Iris pigment epithelial cell (primary cell): ENCODE measurements at places on chromosomes 13 and 19.

DNA sequence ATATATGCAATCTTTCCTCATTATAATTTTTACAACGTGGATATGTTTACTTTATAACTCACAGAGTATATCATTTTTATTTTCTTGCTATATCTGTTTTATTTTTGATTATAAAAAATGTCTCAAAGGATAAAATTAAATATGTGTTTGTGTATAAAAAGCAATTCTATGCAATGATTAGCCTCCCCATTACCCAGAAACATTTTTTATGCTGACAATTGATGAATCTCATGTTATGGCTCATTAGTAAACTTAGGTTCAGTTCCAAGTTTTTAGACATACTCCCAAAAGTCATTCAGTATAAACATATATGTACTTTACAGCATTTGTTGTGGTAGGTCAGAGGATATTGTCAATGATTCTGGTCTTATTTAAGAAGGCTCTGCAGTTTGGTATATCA is 540.1 kb upstream of the SPRY2 start:
- no peak for DNase-seq

GRCh38 chr13:39776439-39776838 is 121.0 kb downstream of the COG6 start:
- peak; percentile 98 for DNase-seq

- peak; percentile 91 for DNase-seq
Measured at GRCh38 chr13:29702912-29703351, 107.4 kb upstream of the SLC7A1 start.

DNA sequence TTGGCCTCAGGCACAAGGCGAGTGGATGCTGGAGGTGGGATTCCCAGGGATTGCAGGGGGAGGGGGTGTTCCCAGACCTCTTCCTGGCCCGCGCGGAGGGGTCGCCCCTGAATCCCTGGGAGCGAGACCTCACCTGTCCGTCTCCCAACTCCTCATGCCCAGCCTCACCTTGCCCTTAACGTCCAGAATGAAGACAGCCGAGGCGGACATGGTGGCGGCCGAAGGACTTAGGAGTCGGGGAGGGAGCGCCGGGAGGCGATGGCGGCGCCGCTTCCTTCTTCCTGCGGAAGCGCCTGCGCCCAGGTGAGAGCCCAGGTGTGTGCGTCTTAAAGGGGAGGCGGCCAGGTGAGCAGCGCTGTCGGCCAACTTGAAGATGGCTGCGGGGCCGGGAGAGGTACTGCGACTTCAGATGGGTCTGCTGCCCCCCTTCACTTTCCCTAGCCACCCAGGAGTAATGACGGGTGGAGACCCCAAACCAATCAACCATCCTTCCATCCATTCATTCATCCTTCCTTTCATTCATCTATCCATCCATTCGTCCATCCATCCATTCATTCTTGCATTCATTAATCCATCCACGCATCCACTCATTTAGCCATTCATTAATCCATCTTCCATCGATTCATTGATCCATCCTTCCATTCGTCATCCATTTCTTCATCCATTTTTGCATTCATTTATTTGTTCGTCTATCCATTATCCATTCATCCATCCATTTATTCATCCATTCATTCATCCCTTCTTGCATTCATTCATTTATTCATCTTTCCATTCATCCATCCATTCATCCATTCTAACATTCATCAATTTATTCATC is at the start of gene AP1M2:
Gene AP1M2, minus strand, starts transcription at position 291 of the 817 bp plus-strand sequence. Its CDS starts 81 bp downstream, at position 210.
- DNase-seq: no peak

- DNase-seq: no peak
Measured at GRCh38 chr13:95579303-95579702, 26.8 kb downstream of the CLDN10 start.

DNA sequence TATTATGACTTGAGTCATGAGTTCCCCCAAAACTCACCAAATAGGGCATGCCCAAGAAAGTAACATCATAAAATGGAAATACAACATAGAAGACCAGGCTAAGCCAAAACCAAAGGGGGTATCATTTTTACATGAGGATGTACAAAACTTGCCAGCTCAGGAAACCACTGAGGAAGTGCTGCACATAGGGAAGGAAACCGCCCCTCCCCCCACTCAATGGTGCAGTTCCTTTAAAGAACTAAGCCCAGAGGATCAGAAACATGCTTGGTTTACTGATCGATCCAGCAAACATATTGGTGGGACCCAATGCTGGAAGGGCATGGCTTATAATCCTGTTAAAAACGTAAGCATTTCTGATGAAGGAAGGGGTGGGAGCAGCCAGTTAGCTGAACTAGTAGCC is 4.2 kb upstream of the ZNF486 start:
- no peak for DNase-seq

DNA sequence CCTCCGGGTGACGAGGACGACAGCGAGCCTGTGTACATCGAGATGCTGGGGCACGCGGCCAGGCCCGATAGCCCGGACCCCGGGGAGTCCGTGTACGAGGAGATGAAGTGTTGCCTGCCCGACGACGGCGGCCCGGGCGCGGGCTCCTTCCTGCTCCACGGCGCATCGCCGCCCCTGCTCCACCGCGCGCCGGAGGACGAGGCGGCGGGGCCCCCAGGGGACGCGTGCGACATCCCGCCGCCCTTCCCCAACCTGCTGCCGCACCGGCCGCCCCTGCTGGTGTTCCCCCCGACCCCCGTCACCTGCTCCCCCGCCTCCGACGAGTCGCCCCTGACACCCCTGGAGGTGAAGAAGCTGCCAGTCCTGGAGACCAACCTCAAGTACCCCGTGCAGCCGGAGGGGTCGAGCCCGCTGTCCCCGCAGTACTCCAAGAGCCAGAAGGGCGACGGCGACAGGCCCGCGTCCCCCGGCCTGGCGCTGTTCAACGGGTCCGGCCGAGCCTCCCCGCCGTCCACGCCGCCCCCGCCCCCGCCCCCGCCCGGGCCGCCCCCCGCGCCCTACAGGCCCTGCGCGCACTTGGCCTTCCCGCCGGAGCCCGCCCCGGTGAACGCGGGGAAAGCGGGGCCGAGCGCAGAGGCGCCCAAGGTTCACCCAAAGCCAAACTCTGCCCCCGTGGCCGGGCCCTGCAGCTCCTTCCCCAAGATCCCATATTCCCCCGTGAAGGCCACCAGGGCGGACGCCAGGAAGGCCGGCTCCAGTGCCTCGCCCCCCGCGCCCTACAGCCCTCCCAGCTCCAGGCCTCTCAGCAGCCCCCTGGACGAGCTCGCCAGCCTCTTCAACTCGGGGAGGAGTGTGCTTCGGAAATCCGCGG is 511.3 kb downstream of the MYO16 start:
- DNase-seq: no peak

DNA sequence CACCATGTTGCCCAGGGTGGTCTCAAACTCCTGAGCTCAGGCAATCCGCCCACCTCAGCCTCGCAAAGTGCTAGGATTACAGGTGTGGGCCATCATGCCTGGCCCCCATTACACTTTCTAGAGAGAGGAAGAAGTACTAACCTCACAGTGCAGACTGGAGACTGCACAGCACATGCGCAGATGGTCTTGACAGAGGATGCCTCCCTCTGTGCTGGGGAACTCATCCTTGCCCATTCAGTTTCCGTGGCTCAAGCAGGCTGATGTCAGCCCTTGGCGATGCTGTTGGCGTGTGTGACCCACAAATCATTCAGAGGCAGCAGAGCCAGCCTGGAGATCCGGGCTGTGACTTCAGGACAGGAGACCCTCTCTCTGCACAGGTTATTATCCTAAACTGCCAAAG is 14.6 kb upstream of the FFAR2 start:
- DNase-seq: no peak

- no peak for DNase-seq
Measured at GRCh38 chr19:32812571-32812970, 57.0 kb downstream of the SLC7A9 start.
